ENCODE measurements at places on chromosomes 7 and 10.

GRCh38 chr7:124084024-124084423 is 51.2 kb upstream of the TMEM229A start:
- DNase-seq: no peak

DNA sequence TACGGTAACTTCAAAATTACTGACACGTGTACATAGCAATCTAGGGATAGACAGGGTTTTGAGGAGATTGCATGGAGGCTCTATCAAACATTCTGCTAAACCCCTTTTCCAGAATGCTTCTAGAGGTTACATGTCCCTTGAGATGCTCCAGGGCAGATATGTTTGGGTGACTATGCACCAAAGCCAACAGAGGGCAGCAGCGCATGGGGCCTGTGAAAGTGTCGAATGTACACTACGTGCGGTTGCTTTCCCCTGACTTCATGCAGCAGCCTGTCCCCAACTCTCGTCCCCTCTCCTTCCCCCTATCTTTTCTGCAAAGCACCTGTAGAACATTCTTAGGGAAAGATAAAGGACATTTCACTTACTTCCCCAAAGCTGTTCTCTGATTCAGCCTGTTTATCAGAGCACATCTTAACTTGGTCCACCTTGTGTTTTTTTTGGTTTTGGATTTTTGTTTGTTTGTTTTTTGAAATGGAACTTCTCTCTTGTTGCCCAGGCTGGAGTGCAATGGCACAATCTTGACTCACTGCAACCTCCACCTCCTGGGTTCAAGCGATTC is 90.2 kb downstream of the UBE3C start:
- peak; percentile 38 for DNase-seq

GRCh38 chr7:49778731-49779270 is 5.4 kb downstream of the VWC2 start:
- DNase-seq: no peak

- DNase-seq: no peak
Measured at GRCh38 chr10:113985297-113985844, 58.3 kb upstream of the ADRB1 start.

GRCh38 chr10:72449941-72450441 is 95.3 kb upstream of the DNAJB12 start:
- no peak for DNase-seq

DNA sequence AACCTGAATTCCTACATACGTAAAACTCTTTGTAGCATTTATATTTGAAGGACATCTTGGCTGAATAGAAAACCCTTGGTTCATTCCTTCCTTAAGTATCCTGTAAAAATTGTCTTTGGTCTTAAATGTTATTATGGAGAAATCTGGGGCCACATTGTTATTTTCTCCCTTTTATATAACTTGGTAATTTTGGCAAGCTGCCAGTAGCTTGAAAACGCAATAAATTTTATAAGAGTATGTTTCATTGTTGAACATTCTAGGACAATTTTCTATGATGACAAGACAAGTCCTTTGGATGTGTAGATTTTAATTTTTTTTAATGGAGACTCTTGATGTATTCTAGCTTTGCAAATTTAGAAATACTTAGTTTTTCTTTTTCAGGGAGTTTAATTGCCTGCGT is 191.9 kb downstream of the ABCA13 start:
- no peak for DNase-seq

DNA sequence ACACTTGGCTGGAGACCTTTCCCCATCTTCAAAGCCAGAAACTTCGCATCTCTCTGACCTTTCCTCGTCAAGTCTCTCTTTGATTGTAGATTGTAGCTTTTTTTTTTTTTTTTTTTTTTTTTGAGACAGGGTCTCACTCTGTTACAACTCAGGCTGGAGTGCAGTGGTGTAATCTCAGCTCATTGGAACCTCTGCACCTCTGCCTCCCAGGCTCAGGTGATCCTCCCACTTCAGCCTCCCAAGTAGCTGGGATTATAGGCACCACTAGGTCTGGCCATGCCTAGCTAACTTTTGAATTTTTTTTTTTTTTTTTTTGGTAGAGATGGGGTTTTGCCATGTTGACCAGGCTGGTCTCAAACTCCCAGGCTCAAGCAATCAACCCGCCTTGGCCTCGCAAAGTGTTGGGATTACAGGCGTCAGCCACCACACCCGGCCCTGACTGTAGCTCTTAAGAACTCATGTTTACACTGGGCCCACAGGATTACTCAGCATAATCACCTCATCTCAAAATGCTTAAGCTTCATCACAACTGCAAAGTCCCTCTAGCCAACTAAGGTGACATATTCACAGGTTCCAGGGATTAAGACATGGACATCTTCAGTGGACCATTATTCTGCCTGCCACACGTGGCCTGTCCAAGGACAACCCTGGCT is 11.7 kb downstream of the POLL start:
- no peak for DNase-seq

DNA sequence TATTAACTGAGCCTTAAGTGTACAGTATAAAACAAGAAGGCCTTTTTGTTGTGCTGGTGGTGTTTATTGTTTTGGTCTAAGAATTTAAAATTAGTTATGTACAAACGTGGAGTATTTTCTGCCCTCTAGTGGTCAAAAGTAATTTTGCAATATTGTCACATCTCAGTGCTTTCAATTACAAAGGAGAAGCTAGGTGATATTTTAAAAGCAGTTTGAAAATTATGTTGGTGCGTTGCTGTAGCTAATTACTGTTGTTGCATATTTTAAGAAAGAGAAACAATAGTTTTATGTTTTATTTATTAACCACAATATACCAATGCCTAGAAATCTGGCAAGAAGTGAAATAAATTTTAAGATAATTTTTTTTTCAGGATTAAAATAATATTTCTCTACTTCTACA is 11.4 kb downstream of the NPVF start:
- peak; percentile 49 for DNase-seq

GRCh38 chr10:122591736-122592135 is 31.2 kb downstream of the DMBT1 start:
- no peak for DNase-seq

DNA sequence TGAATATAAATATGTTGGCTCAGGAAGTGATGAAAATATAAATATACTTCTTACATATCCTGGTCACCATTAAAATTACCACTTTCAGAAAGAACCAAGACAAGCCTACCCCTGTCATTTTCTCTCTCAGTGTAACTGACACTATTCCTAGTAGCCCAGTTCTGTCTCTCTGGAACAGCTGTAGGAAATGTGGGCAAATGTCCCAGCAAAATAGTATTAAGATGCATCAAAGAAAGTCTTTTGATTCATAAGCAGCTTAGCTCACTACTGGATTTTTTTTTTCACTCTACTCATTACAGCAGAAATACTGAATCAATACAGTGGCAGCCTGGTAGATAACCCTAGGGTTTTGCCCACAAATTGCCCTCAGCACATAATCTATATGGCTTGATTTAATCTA is 290.9 kb downstream of the DNAJB9 start:
- no peak for DNase-seq

DNA sequence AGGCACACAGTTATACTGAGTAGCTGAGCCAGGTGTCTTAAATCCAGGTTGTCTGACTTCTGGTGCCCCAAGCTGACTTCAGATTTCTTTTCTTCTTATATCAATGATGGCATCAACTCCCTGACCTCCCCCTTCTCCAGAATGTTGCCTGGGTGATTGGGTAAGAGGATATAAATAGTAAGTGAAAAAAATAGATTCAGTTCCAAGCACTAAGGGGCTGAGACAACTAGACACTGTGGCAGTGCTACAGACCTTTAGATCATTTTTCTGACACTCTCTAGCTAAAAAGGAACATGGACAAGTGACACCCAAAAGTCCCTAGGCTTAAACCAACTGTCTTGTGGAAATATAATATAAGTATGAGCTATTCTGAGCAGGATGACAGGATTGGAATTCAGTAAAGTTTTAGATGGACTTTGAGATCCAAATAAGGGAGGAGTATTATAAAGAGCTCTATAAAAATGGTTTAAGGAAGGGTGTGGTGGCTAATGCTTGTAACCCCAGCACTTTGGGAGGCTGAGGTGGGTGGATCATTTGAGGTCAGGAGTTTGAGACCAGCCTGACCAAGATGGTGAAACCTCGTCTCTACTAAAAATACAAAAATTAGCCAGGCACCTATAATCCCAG is 589.1 kb upstream of the GALNT17 start:
- no peak for DNase-seq

- peak; percentile 49 for DNase-seq
Measured at GRCh38 chr10:43292755-43293676, 26.2 kb upstream of the RASGEF1A start.

- no peak for DNase-seq
Measured at GRCh38 chr7:24231493-24231892, 52.5 kb upstream of the NPY start.

DNA sequence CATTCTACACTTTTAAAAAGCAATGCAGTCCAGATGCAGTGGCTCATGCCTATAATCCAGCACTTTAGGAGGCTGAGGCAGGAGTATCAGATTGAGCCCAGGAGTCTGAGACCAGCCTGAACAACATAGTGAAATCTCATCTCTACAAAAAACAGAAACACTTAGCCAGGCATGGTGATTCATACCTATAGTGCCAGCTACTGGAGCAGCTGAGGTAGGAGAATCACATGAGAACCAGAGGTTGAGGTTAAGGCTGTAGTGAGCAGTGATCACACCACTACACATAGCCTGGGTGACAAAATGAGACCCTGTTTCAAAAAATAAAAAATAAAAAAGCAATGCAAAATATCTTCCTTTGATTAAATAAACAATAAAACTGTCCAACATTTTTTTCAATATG is 205.2 kb downstream of the GRM8 start:
- no peak for DNase-seq

DNA sequence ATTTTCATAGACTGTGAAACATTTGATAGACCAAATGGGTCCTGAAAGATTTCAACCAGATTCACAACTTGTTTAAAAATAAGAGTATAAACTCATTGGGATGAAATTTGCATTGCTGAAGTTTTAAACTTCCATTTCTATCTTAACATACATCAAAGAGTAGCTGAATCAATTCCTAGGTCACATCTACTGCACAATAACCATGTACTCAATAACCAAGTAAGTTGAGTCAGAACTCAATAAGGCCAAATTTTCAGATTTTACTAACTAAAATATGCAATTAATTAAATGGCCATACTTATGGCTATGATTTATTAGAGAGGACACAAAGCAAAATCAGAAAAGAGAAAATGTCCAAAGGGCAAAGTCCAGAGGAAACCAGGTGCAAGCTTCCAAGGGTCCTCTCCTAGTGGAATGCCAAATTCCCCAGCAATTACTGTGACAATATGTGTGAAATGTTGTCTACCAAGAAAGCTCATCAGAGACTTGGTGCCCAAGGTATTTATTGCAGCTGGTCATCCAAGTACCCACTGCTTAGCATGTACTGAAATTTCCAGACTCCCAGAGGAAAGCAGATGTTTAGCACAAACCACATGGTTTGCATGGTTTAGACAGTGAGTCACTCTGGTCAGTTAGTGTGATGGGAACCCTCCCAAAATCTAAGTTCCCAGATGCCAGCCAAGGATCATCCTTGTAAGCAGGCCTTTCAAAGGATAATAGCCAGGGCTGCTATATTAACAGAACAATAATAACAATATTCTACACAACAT is 238.9 kb downstream of the IPMK start:
- DNase-seq: no peak

GRCh38 chr10:132078746-132079345 is 13.1 kb downstream of the JAKMIP3 start:
- no peak for DNase-seq

DNA sequence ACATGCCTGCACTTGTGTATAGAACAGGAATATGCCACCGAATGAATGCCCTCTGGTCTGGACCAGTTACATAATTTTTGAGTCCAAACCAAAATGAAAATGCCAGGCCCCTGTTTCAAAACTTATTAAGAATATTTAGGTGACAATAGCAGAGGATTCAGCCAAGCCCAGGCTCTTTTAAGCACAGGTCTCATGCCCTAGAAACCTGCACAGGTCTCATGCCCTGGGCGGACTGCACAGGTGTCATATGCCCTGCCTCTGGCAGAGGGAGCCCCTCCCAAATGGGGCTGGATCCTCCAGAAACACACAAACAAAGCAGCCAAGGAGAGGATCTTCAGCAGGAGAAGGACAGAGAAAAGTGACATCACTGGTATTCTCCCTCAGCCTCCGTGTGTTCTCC is 605.4 kb upstream of the NRP1 start:
- no peak for DNase-seq

DNA sequence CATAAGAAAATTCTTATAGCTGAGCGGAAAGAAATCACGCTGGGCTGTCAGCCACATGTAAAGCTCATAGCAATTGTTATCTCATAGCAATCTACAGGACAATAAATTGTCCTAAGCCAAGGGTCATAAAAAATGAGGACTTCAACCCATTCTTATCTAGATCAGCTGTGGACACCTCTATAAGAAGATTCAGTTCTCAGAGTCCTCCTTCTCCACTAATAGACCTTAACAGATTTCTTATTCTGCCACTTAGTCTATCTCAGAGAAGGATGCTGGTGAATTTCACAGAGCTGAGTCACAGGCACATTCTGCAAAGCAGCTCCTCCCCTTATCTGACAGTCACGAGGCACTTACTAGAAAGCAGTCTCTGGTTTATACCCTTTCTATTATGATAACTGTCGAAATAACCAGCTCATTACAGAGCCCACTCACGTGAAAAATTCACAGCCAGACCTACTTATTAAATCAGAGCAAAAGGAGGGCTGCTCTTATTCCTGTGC is 185.3 kb upstream of the PCLO start:
- no peak for DNase-seq

DNA sequence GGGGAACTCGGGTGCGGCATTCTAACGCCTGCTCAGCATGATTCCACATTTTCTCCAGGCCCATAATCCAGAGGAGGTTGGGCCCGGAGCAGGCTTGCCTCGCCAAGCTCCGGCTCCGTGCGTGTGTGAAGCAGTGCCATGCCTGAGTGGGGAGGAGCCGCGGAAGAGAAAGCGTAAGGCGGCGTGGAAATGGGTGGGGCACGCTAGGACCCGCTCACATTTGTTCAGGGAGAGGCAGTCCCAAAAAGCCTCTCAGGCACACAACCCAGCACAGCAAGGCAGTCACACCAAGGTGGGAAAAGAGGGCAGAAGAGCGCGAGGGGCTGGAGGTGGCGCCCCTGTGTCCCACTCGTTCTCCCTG is 695 bp upstream of the VDAC2 start:
- peak; percentile 75 for DNase-seq

- no peak for DNase-seq
Measured at GRCh38 chr7:22793593-22794462, 28.8 kb downstream of the TOMM7 start.

DNA sequence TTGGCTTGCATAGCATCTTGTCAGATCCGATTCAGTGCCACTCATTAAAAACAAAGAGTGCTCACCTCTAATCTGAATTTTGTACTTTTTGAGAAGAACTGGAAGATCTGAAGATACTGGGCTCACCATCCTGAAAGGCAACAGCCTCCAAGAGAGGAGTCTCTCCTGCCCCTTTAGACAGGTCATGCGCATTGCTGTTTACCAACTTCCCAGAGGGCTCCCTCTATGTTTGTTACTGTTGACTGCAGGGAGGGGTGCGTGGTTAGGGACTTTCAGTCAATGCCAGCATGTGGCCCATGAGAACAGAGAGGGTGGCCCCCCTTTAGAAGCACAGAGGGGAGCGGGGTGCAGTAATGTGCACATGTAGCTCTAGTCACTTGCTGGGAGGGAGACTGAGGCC is 33.2 kb upstream of the CABCOCO1 start:
- no peak for DNase-seq

Measured in inflammatory macrophage (primary cell).